Activated CD4-positive, alpha-beta T cell treated with anti-CD3 and anti-CD28 coated beads, Interleukin-10, Interleukin-2, amounts not matched to agents 100 ng/mL and 50 ng/mL, durations not matched to agents 16 hours and 8 hours (primary cell): ENCODE measurements at places on chromosomes 12 and 14.

GRCh38 chr12:119681728-119682638, 14.1 kb downstream of the PRKAB1 start:
- no peak for DNase-seq

GRCh38 chr14:77554816-77555599, 56.4 kb upstream of the ISM2 start:
- no peak for DNase-seq

- DNase-seq = no peak
These were observed 126.5 kb downstream of the TMEM30B start for GRCh38 chr14:61154641-61155040.

DNA sequence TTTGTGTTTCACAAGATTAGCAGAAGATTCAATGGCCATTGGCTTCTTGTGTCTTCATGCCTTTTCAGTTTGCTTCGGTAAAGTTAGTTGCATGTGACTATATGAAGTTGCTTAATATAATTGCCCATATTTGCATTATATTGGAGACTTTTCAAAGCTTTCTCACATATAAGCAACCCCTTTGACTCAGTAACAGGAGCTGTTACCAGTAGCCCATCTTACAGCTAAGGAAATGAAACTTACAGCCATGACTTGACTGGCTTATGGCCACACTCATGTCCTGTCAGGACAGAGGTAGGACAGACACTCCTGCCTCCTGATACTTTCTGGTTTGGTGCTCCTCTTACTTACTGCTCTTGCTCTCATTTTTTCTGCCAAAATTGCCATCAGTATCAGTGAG, 1082.1 kb downstream of the BCL11B start:
- DNase-seq = no peak

- DNase-seq = no peak
These were observed 114.1 kb downstream of the KIF26A start for GRCh38 chr14:104252256-104253215.

DNA sequence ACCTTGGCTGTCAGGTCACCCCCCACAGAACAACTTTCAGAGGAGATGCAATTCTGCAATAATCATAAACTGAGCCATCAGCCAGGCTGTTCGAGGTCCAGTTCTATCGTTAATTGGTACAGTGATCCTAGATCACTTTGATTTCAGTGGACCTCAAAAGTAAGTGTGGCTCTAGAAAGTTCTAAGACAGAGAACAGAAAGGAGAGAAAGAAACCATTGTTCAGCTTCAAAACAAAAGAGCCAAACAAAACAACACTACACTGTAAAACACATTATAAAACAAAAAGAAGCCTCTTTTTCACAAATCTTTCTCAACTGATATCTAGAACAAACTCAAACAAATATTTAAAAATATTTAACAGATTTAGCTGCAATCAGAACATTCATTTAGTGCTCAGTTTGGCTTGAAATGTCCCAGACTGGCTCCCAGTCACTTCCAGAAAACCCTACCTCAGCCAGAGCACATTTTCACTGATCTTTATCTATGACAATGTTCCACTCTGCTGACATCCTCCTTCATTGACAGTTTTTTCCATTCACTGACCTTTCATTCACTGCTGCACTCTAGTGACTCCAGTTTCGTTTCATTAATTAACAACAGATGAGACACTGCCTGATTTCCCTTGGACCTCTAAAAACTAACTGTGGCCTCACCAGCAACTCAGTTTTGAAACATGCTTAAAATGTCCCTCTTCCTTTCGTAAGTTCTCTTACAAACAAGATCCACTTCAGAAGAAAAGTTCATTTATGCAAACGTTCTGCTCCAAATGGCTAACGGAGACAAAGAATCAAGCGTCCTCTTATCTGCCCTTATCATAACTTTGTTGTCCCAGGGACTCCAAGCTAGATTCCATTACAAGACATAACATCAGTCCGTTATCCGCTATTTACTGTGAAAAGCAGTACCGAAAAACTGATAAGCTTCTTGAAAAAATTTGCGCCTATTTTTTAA, 56.8 kb downstream of the DUSP16 start:
- peak; percentile 76 for DNase-seq

GRCh38 chr14:56202256-56202655, 84.0 kb downstream of the PELI2 start:
- peak; percentile 58 for DNase-seq

DNA sequence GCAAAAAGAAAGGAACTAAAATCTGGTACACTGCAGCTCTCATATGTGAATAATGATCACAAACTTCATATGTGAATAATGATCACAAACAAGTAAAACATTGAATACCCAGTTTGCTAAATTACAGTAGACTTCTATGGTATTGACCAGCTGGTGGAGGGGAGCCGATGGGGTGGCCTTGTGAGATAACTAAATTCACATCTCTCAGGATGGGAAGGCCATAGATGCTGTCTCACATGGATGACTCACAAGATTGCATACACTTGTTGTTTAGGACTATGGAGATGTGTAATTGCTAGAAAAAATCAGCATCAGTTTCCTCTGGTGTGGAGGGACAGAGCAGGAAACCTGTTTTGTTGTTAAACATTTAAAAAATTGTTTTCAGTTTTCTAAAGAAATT, 49.2 kb downstream of the ACACB start:
- DNase-seq = no peak

- DNase-seq = no peak
These were observed 42.1 kb upstream of the MEG3 start for GRCh38 chr14:100783630-100784370.

GRCh38 chr14:66119606-66120231, 366.5 kb upstream of the CCDC196 start:
- DNase-seq = no peak
